Activated naive CD8-positive, alpha-beta T cell treated with anti-CD3 and anti-CD28 coated beads, Interleukin-2, amount 10 ng/mL, durations not matched to agents 7 days and 5 days (primary cell): ENCODE measurements at places on chromosomes 5 and 9. TPM values are rescaled to one million over a fixed set of nuclear protein-coding genes. Genes with fewer than 3 reads are reported as not detected.

PPP6C gene
- total RNA-seq, result 48.8 TPM

RLN2 gene
- 4.5 TPM for total RNA-seq

PIP5K1B gene
- total RNA-seq, result 0.36 TPM

TMEFF1 gene
- total RNA-seq, result 0.20 TPM

IFNA21 gene
- not detected for total RNA-seq

GCNT4 gene
- 6.0 TPM for total RNA-seq

PFN3 gene
- total RNA-seq, result not detected

CDO1 gene
- 0.36 TPM for total RNA-seq

IFNA5 gene
- not detected for total RNA-seq

CER1 gene
- not detected for total RNA-seq

MEIKIN gene
- total RNA-seq, result 1.2 TPM

RASGEF1C gene
- not detected for total RNA-seq

FOXD4L4 gene
- total RNA-seq, result 0.55 TPM
